Activated T-cell treated with anti-CD3 and anti-CD28 coated beads, Interleukin-2, amount 50 U/mL, for 4 hours (primary cell): ENCODE measurements at places on chromosomes 12 and 14. TPM values are rescaled to one million over a fixed set of nuclear protein-coding genes. Genes with fewer than 3 reads are reported as not detected.

The MYBPC1 gene
- total RNA-seq: not detected

The HSPA2 gene
- total RNA-seq: 1.8 TPM

The PRH2 gene
- not detected for total RNA-seq

The PTPRO gene
- not detected for total RNA-seq

The VWF gene
- 0.71 TPM for total RNA-seq

The PTMS gene
- total RNA-seq: 26.3 TPM

The TMEM132D gene
- not detected for total RNA-seq

The NOS1 gene
- 0.03 TPM for total RNA-seq

The AHNAK2 gene
- under 0.01 TPM for total RNA-seq

The SDR9C7 gene
- total RNA-seq: not detected

The INHBE gene
- total RNA-seq: 0.24 TPM

DNA sequence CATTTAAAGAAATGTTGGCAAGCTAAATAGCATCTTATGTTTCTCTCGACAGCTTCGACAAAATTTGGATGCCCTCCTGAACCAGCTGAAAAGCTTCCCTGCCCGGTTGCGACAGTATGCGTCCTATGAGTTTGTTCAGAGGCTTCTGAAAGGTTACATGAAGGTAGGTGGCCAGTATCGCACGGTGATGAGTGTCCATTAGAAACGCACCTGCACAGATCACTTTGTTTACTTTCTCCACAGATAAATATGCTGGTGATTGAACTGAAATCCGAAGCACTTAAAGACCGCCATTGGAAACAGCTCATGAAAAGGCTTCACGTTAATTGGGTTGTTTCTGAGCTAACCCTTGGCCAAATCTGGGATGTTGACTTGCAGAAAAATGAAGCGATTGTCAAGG, 36.5 kb downstream of the DYNC1H1 start:
- DNase-seq: no peak

DNA sequence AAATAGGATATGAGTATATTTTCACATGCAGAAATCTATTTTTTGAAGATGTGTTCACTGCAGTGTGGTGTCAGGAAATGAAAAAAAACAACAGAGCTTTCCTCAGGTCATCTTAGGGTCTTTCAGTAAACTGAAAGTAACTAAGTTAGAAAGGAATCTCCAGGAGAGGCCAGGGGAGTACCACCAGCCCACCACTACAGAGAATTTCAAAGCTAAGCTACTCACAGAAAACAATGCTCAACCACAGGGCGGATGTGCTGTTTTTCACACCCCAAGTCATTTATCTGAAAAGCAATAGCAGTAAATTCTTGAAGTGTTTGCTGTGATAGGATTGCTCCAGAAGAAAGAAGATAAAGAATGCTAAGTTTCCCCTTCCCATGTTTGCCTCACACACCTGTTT, 79.0 kb downstream of the IFNG start:
- no peak for DNase-seq

GRCh38 chr14:100025111-100025510, 40.1 kb upstream of the EVL start:
- DNase-seq: peak; percentile 10

DNA sequence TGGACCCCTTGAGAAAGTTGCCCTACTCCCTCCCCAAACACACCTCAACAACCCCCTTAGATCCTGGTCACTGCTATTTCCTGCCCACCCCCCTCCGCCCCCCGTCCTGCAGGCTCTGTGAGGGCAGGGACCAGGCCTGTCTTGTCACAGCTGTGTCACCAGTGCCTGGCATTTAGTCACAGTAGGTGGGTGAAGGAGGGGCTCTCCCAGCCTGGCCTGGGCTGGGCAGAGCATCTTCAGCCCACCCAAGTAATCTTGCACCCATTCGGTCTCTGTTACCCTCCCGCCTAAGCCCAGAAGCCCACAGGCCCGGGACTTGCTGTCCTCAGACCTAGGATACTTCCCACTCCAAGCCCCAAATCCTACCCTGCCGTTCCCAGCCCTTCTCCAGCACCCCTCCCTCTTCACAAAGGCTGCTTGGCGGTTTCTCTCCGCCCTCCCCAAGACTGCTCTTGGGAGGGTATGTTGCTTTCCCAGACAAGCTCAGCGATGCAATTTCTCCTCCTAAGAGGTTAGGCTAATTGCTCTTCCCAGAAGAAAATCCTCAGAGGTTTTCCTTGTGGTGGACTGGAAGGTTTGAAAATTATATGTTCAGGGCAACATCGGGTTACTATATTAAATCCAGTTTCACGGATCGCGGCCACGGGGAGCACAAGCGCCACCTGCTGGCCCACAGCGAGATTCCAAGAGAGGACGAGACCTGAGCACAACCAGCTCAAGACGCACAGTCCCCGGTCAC, 50.8 kb upstream of the ZFP36L1 start:
- DNase-seq: peak; percentile 78

DNA sequence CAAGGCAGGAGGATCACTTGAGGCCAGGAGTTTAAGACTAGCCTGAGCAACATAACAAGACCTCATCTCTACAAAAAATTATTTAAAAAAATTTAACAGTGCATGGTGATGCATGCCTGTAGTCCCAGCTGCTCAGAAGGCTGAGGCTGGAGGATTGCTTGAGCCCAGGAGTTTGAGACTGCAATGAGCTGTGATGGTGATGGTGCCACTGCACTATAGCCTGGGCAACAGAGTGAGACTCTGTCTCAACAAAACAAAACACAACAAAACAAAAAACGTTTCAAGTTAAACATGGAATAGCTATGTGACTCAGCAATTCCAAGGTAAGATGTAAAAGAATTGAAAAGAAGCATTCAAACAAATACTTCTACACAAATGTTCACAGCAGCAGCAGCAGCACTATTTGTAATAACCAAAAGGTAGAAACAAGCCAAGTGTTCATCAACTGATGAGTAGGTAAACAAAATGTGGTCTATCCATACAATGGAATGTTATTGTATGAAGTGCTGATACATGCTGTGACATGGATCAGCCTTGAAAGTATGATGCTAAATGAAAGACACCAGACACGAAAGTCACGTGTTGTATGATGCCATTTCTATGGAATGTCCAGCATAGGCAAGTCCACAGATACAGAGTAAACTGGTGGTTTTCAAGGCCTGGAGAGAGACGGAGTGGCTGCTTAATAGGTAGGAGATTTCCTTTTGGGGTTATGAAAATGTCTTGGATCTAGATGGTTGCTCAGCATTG, 31.4 kb downstream of the CFAP251 start:
- DNase-seq: no peak

GRCh38 chr14:65286443-65286842, 126.1 kb upstream of the FUT8 start:
- no peak for DNase-seq

GRCh38 chr12:30850684-30851083, 75.9 kb upstream of the TSPAN11 start:
- no peak for DNase-seq

DNA sequence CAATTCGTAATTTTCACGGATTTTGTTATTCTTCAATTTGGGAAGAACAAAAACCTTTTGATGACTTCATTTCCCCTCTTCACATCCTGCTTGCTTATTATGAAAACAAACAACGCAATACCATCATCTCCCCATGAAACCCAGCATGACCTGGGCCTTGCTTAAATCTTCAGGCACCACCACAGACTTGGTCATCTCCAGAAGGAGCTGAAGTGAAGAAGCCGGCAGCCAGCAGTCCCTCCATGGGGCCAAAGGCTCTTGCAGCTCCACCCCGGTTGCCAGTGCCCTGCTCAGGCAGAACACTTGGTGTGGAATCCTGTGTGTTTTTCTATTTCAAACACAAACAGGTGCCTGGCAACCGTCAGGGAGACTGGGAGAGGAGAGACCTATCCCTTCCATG, 982.9 kb upstream of the TMEM132C start:
- no peak for DNase-seq

DNA sequence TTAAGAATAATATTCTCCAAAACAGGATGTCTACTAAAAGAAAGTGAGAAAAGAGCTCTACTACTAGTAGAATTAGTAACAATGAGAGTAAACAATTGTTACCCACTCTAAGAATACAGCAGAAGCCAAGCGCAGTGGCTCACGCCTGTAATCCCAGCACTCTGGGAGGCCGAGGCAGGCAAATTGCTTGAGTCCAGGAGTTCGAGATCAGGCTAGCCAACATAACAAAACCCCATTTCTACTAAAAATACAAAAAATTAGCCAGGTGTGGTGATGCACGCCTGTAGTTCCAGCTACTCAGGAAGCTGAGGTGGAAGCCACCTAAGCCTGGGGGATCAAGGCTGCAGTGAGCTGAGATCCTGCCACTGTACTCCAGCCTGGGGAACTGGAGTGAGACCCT, 4.7 kb downstream of the DNAJC14 start:
- DNase-seq: no peak

DNA sequence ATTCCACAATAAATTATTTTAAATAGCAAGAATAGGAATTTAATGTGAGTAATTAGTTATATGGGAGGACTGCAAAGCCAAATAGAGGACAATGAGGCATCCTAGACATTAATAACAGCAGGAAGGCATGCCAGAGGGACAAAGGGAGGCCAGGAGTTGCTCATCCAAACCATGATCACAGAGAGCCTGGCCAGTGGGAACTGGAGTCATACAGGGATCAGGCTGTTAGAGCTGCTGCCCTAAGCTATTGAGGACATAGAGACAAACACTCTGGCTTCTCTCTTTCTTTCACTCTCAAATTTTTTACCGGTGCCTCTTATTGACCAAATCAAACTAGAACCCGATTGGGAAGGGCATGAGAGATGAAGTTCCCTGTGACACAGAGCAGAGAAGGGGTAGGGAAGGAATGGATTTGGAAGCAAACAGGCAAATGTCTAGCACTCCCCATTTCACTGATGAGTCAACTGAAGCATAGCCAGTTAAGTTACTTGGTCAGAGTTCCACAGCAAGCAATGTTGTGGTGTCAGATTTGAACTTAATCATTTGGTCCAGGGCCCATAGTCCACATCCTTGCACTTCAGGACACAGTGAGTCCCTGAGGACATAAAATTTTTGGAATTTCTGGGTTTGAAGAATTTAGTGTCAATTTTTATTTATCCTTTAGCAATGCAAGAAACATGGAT, 17.9 kb upstream of the CFAP54 start:
- DNase-seq: no peak

GRCh38 chr12:55906056-55906455, 21.6 kb downstream of the PYM1 start:
- DNase-seq: no peak

DNA sequence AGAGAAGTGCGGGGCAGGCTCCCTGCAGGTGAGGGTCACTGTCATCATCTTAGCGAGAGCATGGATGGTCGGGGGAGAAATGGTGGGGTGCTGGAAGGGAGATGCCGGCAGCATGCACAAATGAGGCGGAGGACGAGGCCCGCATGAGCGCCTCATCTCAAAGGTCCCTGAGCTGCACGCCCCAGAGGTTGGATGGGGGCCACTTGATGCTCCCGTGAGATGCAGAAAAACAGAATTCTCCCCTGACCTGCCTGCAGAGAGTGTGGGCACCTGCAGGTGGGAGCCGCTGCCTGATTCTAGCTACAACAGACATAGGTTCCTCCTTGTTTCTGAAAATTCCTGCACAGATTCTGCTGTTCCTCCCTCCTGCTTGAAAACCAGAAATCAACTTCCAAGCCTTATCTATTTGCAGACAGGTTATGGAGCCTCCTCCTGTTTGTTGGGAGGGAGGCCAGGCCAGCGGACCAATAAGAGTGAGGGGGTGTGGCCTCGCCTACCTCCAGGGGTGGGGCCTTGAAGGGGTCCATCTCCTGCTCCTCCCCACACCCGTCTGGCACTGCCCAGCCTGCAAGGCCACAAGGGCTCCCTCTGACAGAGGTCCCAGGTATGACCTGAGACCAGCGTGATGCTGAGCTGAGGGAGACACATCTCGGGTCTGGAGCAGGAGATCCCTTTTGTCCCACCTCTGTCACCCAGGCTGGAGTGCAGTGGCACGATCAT, 67.2 kb downstream of the KDM2B start:
- DNase-seq: no peak

GRCh38 chr12:85461127-85461526, 181.1 kb downstream of the ALX1 start:
- no peak for DNase-seq

DNA sequence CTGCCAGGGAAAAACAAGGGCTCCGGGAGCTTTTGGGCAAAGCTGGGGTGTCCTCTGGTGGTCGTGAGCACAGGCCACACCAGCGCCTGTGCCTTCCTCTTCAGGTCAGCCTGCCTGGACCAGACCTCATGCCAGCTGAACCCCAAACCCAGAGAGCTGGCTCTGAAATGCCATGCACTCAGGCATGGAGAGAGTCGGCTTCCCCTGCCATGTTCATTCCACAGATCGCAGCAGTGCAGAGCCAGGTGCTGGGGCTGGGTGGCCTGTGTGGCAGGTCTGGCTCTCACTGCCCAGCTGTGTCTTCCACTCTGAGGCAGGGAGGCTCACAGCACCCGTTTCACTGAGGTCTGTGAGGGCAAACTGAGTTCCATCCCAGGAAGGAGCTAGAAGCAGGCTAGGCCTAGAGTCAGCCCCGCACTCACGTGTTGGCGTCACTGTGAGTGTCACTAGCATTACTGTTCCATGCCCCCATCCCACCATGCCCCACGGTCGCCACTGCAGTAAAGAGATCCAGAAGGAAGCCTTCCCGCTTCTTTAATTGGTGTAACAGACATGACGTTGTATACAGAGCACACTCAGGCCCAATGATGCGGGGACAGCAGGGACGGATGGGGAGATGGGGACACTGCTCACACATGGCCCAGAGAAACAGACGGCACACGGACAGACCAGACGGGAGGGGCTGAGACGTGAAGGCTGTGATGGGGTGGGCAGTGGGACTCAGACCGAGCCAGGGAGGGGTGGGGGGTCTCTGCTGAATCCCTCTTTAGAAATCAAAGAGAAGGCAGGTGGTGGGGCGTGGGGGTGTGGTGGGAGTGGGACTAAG, 2.7 kb downstream of the ARL6IP4 start:
- no peak for DNase-seq

DNA sequence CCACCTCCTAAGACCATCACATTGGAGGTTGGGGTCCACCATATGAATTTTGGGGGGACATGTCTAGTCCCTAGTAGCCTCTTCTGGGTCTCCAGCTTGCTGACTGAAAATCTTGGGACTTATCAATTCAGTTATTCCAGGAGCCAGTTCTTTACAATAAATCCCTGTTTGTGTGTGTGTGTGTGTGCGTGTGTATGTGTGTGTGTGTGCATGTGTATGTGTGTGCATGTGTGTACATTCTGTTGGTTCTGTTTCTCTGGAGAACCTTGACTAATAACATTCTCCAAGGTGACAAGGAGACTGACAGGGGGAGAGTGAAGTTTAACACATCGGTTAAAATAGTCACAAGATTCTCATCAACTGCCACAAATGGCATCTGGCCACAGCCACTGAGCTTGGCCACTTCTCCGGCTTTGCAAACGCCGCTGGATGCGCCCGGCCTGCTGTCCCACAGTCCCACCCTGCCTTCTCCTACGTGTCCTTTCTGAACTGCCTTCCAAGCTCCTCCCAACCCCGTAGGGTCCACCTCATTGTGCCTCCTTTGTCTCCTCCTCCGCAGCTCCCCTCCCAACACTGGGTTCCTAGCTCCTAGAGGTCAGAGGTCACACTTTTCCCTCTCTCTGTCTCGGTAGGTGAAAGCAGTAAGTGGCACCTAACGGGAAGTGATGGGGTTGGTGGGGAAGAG, 88.1 kb upstream of the DIO3 start:
- no peak for DNase-seq
